ENCODE measurements at places on chromosomes 1 and 21.

DNA sequence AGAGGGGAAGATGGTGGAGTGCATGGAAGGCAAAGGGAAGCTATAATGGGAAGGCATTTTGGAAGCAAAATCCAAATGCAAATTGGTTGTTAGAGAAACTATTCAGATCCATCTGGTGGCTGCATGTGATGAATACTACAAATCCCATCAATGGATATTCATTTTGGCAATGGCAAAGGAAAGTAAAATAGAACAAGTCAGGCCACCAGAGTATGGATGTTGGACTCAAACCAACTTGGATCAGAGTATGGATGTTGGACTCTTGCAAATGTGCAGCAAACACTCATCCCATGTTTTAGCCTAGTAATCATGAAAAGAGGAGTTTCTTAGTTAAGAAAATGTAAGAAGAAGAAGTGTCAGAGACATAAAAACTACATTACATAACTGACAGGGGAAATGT is 289.6 kb upstream of the DAB1 start:
- DNase-seq: no peak

GRCh38 chr1:110708974-110709440 is 34.3 kb upstream of the KCNA3 start:
- no peak for DNase-seq

DNA sequence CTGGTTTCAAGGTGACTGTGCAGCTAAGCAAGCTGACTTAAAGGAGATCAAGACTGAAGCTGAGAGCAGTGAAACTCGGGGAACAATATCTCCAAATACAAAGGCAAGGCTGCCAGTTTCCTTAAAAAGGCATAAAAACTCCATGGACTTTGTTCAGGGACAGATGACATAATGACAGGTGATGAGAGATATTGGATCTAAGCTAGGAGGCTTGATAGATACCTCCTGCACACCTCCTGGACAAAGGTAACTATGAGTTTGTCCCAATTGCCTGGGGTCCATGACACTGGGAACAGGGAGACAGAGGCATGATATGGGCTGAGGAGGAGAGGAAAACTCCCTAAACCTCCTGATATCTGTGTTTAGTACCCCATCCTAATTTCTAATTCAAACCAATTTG is 55.2 kb downstream of the PRKAB2 start:
- DNase-seq: no peak

DNA sequence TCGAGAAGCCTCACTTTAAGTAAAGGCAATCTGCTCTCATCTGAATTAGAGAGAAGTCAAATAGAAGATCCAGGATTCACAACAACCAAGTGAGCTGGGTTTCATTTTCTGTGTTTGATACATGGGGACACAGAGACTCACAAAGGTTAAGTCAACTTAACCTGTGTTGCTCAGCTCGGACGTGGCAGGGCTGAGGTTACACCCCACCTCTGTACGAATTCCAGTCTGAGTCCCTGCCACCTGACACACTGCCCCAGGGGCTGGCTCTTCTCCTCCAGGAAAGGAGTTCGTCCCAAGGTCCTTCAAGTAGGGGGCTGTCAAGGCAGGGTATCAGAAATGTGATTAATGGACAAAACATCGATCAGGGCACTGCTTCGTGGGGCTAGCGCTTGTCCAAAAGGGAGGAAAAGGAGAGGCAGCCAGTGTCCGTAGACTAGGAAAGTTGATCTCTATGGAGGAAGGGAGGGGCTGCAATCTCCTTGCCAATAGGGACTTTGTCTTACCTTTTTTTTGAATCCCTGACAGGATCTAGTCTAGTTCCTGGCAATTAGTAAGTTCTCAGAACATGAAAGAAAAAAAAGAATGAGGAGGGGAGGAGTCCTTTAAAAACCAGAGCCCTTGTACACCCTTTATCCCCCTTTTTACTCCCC is 116.4 kb downstream of the CNIH3 start:
- no peak for DNase-seq

DNA sequence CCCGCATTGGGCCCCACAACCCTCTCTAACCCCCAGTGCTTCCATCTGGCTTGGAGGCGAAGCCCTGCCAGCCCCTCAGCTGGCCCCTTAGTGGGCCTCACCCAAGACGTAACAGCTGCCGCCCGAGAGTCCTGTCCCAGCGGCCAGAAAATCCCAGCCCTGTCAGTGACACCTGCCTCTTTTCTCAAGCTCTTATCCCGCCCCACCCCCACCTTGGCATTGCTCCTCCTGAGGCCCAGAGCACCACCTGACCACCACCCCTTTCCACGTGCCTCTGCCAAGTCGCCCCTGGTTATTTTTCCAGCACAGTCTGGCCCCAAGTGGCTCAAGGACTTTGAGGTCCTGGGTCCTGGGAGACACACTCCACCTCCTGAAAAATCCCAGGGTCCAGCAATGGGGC is 5.9 kb upstream of the CTRC start:
- no peak for DNase-seq

GRCh38 chr1:233654658-233655280 is 40.9 kb downstream of the KCNK1 start:
- DNase-seq: no peak

GRCh38 chr1:43716559-43717281 is 9.4 kb downstream of the ST3GAL3 start:
- DNase-seq: no peak

- DNase-seq: no peak
These were observed 27.5 kb downstream of the SERTAD4 start for GRCh38 chr1:210260096-210260495.

GRCh38 chr21:25559746-25560145 is 47.5 kb downstream of the MRPL39 start:
- no peak for DNase-seq

DNA sequence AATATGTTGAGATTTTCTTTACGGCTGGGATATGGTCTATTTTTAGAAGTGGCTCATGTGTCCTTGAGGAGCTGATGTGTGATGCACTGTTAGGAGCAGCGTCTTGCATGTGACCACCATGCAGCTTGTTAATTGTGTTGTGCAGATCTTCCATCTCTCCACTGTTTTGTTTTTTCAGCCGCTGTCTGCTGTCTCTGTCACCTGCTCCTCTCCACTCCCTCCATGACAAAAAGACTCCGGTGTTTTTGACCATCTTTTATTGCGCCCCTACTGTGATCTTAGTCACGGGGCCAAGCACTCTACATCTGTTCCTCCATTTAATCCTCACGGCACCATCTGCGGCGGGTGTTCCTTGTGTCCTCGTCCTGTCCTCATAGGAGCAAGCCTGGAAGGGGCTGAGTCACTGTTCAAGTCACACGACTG is 51.8 kb downstream of the ADARB1 start:
- no peak for DNase-seq

- DNase-seq: peak; percentile 83
These were observed 11.1 kb downstream of the ADPRS start for GRCh38 chr1:36099681-36100341.

- DNase-seq: no peak
These were observed 297.0 kb downstream of the GPATCH2 start for GRCh38 chr1:217333939-217334338.

GRCh38 chr1:204128464-204128963 is 23.3 kb downstream of the ETNK2 start:
- DNase-seq: no peak

GRCh38 chr1:183836598-183836997 is 31.7 kb downstream of the RGL1 start:
- DNase-seq: no peak

DNA sequence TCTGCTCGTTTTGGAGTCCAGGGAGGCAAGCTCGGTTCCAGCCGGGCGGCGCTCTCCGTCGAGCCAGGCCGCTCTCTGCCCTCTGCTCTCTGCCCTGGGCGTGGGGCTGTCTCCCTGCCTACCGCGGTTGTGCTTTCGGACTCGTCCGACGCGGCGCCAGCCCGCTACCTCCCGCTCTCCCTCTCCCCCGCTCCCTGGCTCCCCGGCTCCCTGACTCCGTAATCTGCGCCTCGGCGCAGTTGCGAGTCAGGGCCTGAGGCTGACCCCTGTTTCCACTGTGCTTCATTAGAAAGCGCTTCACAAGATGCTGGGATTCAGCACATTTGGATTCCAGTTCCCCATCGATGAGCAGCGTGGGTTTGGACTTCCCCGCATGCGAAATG is 2.2 kb downstream of the SOX13 start:
- no peak for DNase-seq

- no peak for DNase-seq
These were observed 122.7 kb downstream of the VAV3 start for GRCh38 chr1:107842241-107842640.

GRCh38 chr1:161915051-161915503 is 108.6 kb downstream of the OLFML2B start:
- DNase-seq: no peak

DNA sequence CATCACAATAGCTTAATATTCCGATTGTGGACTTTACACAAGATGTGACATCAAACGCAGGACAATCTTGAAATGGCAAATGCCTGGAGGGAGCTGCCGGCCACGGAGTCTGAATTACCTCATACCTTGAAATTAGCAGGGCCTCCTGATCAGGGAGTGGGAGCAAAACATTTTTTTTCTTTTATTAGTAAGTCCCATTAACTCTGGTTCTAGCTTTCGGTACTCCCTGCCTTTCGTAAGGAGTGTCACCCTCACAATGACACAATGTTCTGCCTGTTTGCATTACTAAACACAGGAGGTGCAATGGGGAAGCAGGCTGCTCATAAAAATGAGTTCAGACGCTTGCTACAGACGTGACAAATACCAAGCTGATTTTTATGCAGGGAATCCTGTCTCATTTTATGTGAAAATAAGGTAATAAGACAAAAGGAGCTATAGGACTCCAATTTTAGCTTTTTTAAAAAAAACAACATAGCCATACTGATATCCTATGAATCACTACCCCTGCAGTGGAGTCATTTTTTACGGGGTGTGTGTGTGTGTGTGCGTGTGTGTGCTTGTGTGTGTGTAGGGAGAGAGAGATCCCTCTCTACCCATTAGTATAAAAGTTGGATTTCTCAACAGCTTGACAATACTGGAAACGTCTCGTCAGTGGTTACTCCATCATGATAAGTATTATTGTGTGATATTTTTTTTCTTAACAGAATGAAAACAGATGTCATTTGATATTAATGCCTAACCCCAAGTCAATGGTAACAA is 205.1 kb upstream of the RUNX1 start:
- no peak for DNase-seq

GRCh38 chr1:23902321-23903278 is 10.6 kb downstream of the CNR2 start:
- no peak for DNase-seq

DNA sequence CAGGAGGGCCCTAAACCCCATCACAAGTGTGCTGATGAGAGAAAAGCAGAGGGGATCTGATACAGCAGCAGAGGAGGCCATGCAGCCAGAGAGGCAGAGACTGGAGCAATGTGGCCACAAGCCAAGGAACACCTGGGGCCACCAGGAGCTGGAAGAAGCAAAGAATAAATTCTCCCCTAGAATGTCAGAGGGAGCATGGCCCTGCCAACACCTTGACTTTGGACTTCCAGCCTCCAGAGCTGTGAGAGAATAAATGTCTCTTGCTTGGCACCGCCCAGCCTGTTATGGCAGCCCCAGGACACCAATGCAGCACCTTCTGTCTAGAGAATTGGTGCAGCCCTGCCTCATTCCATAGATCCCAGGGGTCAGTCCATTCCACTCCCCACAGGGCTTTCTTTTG is 25.3 kb downstream of the UBASH3A start:
- DNase-seq: no peak

DNA sequence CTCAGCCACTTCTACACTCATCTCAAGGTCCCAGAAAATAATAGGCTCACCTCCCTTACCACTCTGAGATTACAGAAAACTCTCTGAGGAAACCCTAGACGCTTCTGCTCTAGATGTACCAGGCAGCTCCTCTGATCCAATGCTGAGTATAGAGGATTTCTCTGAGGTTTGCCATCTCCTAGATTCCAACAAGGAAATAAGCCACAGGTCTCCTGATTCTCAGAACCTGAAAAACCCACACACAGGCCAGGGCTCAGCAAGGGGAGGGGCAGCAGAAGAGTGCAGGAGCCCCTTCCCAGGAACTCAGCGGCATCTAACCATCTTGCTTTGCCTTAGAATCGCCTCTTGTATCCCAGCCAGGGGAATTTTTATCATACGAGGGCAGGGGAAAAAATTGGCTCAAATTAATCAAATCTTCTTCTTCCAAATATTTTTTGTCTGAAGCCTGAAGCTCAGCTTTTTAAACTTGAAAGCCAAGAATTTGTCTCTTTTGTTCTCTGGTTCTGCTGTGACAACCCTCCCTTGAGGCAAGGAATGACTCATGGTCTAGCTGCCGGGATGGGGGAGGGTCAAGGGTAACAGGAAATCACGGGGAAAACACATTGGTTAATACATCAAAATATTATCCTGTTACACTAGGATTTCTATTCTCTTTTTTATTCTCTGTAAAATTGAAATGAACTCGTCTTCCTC is 30.8 kb downstream of the GORAB start:
- DNase-seq: peak; percentile 39

GRCh38 chr1:24874056-24874455 is 56.0 kb downstream of the RUNX3 start:
- no peak for DNase-seq

DNA sequence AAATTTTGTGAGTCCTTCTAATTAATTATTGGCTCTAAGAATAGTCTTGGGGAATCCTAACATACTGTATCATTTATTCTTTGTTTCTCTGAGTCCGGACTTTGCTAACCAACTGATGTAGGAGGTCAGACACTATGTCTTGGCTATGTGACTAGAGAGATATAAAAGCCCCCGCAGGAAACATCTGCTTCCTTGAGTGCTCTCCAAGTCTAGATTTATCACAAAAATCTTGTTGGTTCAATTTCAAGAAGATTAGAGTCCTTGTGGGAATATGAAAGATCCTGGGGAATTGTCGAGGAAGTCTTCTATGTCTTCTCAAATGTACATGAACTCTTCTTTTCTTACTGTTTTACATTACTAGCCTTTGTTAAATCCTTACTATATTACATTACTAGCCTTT is 1712.5 kb downstream of the NCAM2 start:
- DNase-seq: no peak

DNA sequence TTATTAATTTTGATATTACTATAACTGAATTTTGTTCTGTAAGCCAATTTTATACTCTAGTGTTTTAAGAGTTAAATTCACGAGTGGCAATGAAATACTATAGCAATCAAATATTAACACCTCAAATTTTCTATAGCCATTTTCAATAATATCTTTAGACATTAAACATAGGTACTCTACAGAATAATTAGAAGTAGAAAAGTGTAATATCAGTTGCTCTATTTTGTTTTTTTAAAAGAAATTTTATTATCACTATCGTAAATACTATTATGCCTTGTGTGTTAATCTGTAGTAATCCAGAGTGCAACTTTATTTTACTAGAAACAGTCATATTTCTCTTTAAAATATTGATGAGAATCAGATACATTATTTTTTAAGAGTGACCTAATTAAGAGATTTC is 691.2 kb downstream of the USP25 start:
- no peak for DNase-seq

DNA sequence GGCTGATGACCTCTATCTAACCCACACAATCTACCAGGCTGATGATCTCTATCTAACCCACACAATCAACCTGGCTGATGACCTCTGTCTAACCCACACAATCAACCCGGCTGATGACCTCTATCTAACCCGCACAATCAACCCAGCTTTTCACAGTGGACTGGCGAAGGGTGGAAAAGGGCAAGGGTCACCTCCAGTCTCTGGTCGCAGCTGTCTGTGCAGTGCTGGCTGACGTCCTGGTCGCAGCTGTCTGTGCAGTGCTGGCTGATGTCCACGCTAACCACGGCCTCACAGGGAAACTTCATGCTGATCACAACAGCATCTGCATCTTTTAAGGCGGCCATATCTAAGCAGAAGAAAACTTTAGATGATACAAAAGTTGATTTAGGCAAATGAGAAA is 12.2 kb upstream of the CCDC27 start:
- DNase-seq: no peak

- DNase-seq: no peak
These were observed 28.9 kb upstream of the RBM15 start for GRCh38 chr1:110310300-110310699.
